Activated naive CD4-positive, alpha-beta T cell treated with Interleukin-2 at 50 U/mL for 16 hours (primary cell): ENCODE measurements at places on chromosomes 2 and 18.

GRCh38 chr2:128667391-128667790 is 348.7 kb upstream of the HS6ST1 start:
- DNase-seq: no peak

GRCh38 chr2:189412330-189412953 is 28.8 kb upstream of the WDR75 start:
- peak; percentile 38 for DNase-seq

GRCh38 chr18:55275039-55275901 is 312.7 kb downstream of the TCF4 start:
- no peak for DNase-seq

DNA sequence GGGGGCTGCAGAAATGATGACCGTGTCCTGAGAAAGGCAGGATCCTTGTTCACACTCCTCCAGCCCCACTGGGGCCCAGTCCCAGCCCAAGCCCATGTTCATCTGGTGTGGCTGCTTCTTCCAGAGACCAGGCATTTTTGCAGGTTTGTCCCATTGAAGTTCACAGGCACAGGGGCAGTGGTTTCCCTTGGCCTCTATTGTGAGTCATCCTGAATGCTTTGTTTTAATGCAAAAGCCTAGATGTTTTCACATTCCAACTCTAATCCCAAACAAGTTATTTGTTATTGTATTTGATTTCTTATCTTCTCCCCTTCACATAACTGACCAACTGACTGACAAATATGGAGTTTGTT is 426.4 kb upstream of the ID2 start:
- DNase-seq: no peak

DNA sequence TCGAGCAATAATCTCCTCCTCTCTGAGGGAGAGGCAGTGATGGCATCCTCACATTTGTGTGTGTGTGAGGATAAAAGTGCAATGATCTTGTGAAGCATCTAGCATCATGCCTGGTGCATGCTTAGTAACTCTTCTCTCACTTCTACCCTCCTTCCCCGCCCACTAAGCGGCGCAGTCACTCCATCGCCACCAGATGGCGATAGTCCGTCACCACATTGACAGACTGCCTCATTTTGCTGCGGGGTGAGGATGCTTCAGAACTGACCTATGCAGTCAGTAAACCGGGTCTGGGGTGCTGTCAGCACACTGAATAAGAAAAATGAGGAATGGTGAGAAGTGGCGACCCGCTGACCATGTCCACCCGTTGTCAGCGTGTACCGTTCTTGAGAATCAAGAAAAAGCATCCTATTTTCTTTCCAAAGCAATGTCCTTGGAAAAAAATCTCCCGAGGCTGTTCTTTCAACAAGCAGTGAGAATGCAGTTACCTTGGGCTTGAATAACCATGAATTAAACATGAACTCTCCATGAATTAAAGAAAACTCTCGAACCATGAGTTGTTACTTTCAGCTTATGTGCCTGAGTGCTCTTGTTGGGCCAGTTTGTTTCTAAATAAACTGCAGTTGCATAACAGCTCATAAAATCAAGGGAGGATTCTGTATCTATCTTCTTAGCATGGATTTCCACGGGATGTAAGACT is 37.3 kb upstream of the TMEM177 start:
- DNase-seq: peak; percentile 80

- no peak for DNase-seq
These were observed 701.1 kb upstream of the KLHL29 start for GRCh38 chr2:22683914-22684313.

DNA sequence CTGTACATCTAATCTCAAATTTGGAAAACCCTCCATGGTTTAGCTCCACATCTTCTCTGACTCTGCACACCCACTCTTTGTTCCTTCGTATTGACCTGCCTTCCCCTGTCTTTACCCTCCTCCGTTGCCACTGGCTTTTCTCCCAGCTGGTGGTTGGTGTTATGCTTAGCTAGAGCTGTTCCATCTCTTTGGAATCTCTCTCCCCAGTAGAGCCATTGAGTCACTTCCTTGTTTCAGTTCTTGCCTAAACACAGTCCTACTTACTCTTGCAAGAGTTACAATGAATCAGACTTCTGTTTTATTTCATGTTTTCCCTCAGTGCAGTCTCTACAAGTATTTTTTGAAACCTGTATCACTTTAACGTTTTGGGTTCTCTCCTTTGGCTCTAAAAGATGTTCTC is 263.9 kb downstream of the LTBP1 start:
- DNase-seq: no peak

DNA sequence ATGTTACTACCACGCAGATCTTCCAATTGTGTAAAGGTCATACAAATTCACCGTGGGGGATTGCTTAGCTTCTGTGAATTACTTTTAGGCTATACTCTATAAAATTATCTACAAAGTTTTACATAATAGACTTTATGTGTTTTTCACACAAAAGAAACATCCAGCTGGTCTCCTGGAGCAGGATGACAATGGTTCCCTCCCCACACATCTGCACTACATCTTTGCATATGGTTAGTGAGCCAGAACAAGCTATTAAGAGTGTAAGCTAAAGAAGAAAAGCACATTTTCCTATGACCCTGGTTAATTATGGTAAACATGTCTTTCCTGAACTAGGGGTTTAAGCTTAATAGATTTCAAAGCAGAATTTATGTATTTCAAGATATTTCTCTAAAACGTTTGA is 295.1 kb downstream of the ASXL3 start:
- DNase-seq: no peak

DNA sequence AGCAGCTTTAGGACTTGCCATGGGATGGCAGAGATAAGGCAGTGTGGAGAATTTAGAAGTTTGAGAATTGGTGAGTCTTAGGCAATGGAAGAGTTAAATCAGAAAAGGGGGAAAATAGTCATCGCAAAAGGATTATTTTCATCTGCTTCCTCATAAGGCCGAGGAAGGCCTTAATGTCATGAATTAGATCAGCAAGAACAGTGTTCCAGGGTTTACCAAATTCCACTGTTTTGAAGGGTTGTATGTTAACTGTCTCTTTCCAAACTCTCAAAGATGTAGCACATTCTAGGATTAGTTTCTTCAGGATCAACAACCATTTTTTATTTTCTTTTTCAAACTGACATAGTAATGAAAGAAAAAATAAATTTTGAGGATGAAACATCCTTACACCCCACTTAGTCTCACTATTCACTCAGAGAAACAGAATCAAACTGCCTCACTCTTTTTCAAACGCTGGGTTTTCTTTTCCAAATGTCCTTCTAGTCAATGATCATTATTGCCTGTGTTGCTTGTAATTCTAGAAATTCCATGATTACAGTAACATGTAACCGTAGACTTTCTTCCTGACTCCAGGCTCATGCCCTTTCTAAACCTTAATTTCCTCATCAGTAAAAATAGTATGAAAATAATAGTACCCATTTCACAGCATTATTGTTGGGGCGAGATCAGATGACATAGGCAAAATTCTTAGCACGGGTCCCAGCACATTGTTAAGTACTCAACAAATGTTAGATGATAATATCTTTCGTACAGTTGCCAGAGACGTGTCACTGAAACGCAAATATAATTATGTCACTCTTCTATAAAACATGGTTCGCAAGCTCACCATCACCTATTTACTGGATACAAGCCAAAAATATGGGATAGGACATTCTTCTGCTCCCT is 23.6 kb downstream of the ZEB2 start:
- no peak for DNase-seq

DNA sequence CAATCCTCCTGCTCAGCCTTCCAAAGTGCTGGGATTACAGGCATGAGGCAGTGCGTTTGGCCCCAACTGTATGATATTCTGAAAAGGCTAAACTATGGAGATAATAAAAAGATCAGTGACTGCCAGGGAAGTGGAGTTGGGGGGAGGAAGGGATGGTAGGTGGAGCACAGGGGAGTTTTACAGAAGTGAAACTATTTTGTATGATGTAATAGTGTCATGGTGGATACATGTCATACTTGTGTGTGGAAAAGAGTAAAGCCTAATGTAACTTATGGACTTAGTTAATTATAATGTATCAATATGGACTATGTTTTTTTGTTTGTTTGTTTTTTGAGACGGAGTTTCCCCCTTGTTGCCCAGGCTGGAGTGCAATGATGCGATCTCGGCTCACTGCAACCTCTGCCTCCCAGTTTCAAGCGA is 2.9 kb upstream of the GGCX start:
- DNase-seq: no peak

DNA sequence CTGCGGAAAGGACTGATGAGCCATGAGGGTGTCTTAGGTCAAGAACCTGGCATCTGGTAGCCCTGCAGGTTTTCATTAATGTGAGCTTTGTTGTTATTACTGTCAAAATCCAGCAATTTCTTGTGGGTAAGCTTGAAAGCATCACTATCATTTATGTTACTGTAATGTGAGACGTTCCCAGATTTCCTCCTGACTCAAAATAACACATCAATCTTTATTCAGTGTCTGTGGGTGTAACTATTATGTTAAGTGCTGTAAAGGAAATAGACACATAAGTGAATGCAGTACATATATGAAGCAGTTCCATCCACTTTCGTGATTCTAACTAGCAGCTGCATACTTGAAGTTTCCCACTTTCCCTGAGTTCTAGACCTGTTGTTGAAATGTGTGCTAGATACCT is 89.8 kb downstream of the FHOD3 start:
- no peak for DNase-seq

- DNase-seq: peak; percentile 80
These were observed 16.3 kb downstream of the GPR55 start for GRCh38 chr2:230908595-230909191.

DNA sequence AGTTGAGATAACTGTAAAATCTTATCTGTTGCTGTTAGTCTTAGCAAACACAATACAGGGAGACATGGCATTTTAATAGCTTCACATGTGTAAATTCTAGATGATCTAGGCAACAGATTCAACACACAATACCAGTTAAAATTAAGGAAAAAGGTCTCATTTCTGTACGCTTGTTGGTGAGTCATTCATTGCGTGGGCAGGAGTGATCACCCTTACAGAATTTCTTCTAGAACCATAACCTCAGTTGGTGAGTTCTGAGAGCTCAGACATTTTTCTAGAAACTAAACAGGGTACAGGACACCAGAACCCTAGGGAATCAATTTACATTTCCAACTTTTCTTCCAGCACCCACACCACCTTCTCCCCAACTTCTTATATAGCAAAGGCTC is 81.9 kb downstream of the SLC8A1 start:
- DNase-seq: no peak

DNA sequence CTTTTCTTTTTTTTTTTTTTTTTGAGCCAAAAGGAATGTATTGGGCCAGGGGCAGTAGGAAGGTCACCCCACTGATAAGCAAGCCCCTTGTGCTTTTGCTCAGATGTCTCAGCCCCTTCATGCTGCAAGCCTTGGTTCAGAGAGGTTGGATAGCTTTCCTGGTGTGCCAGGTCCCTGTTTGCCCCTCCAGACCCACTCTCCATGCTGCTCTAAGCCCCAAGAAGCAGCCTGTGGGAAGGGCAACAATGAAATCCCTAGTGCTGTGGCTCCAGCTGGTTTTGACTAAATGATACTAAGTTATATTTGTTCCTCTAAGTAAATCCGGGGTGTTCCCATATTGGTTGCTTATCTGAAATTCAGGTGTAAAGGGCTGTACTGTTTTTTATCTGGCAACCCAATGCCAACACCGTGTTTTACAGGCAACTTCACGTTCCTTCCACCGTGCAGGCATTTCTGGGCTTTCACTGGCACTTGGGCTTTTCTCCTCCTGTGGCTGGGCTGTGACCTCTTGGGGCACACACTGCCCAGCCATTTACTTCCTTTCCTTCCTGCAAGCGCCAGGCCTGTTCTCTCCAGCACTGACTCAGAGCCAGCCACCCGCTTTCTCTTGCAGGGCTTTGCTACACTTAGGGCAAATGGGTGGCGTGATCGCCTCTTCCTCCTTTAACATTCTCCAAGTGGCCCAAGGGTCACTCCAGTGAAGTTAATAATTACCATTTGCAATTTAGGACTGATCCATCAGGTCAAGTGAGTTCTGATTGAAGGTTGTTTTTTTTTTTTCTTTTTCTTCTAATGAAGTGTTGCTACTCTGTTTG is 21.6 kb downstream of the MERTK start:
- no peak for DNase-seq

DNA sequence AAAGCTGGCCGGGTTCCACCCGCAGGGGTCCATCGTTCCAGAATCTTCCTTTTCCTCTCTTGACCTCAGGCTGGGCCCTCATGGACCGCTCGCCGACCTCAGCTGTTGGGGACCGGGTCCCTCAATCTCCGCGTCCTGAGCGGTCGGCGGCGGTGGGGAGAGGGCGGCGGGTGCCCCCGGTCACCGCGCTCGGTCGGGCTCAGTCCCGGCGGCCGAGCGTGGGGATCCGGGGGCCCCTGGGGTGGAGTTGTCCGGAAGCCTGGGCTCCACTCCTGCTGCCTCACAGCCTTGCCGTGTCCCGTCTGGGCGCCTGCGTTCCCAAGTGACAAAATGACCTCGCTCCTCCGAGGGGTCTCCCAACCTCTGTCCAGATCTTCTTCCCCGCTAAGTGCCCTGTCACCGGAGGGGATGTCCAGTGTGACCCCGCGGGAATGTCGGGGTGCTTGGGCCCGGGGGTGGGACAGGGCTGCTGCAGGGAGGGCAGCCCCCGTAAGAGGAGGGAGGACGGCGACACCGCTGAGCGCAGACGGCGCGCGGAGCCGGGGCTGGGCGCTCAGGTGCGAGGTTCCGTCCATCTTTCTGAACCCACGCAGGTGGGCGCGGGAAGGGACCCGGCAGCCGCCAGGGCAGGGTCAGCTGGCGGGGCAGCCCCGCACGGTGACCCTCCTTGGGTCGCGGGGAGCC is 16.0 kb upstream of the E2F6 start:
- no peak for DNase-seq

DNA sequence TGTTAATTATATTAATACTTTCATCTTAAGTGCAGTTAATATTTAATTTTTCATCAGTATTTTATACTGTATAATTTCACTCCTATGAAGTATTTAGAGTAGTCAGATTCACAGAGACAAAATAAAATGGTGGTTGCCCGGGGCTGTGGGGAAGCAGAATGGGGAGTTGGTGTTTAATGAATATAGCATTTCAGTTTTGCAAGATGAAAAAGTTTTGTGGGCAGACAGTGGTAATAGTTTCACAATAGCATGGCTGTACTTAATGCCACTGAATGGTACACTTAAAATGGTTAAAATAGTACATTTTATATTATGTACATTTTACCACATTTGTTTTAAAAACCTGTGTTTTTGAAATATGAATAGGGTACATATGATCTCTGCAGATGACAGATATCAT is 31.2 kb downstream of the CFAP221 start:
- DNase-seq: no peak

GRCh38 chr2:209642146-209642820 is 129.3 kb upstream of the UNC80 start:
- DNase-seq: no peak

GRCh38 chr2:1541819-1542475 is 128.7 kb downstream of the TPO start:
- DNase-seq: no peak
